Naive thymus-derived CD4-positive, alpha-beta T cell (primary cell): ENCODE measurements at places on chromosomes 2 and 18. TPM values are rescaled to one million over a fixed set of nuclear protein-coding genes. Genes with fewer than 3 reads are reported as not detected.

The PLCD4 gene
- total RNA-seq = 0.43 and 0.60 TPM in 2 replicates

The CAVIN2 gene
- not detected in 2 replicates for total RNA-seq

The ANKRD30B gene
- not detected for total RNA-seq

The GPR45 gene
- not detected for total RNA-seq

The B3GNT7 gene
- 0.64 TPM in 1 of 2 replicates, not detected in the other for total RNA-seq

- H3K4me1 ChIP-seq = no peaks in the 10 kb centered on the region
- no peaks in the 10 kb centered on the region for H3K27me3 ChIP-seq
- no peak overlapping the region for H3K4me3 ChIP-seq
- H3K36me3 ChIP-seq = no peaks in the 10 kb centered on the region
These were observed 41.3 kb upstream of the ACAA2 start for GRCh38 chr18:49854681-49855080.

DNA sequence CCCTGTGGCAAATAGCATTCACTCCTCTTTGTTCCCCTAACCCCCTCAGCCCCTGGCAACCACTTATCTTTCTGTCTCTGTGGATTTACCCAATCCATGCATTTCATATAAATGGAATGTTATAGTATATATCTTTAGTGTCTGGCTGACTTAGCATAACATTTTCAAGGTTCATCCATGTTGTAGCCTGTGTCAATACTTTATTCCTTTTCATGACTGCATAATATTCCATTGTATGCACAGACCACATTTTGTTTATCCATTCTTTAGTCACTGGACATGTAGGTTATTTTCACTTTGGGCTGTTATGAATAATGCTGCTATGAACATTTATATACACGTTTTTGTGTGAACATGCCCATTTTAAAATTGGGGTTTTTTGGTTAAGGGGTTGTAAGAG lies 42.8 kb downstream of the TET3 start:
- no peaks in the 10 kb centered on the region for H3K36me3 ChIP-seq
- no peak for DNase-seq
- H3K4me3 ChIP-seq = no peak overlapping the region

- H3K27me3 ChIP-seq = no peaks in the 10 kb centered on the region
- no peak for DNase-seq
- H3K36me3 ChIP-seq = no peaks in the 10 kb centered on the region
- no peaks in the 10 kb centered on the region for H3K4me1 ChIP-seq
- no peak overlapping the region for H3K4me3 ChIP-seq
- no peak overlapping the region for H3K27ac ChIP-seq
These were observed 221.7 kb upstream of the SH3BP4 start for GRCh38 chr2:234730066-234730640.

DNA sequence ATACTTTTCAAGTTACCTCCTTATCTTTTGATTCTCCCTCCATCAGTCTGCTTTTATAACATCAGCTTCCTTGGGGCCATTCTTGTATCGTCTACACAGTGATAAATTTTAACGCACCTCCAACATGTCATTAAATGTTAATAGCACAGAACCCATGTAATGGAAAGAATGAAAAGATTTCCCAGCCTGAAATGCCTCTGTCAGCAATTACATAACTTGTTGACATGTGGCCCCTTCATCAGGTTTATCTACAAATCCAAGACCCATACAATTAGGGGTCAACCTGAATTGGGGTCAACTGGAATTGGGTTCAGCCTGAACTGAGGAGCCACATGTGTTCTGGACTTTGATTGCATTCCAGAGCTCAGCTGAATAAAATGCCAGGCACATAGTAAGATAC lies 148.2 kb upstream of the KLF7 start:
- H3K4me3 ChIP-seq = no peak overlapping the region
- H3K36me3 ChIP-seq = no peaks in the 10 kb centered on the region
- no peaks in the 10 kb centered on the region for H3K27me3 ChIP-seq
- no peaks in the 10 kb centered on the region for H3K4me1 ChIP-seq
- no peak overlapping the region for H3K27ac ChIP-seq

DNA sequence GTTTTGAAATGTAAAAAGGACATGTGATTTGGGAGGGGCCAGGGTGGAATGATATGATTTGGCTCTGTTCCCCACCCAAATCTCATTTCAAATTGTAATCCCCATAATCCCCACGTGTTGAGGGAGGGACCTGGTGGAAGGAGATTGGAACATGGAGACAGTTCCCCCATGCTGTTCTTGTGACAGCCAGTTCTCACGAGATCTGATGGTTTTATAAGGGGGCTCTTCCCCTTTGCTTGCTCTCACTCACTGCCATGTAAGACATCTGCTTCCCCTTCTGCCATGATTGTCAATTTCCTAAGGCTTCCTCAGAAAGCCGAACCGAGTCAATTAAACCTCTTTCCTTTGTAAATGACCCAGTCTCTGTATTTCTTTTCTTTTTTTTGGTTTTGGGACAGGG lies 39.2 kb downstream of the FECH start:
- H3K36me3 ChIP-seq = no peaks in the 10 kb centered on the region
- H3K27me3 ChIP-seq = no peaks in the 10 kb centered on the region
- no peak for DNase-seq
- no peak overlapping the region for H3K4me3 ChIP-seq

DNA sequence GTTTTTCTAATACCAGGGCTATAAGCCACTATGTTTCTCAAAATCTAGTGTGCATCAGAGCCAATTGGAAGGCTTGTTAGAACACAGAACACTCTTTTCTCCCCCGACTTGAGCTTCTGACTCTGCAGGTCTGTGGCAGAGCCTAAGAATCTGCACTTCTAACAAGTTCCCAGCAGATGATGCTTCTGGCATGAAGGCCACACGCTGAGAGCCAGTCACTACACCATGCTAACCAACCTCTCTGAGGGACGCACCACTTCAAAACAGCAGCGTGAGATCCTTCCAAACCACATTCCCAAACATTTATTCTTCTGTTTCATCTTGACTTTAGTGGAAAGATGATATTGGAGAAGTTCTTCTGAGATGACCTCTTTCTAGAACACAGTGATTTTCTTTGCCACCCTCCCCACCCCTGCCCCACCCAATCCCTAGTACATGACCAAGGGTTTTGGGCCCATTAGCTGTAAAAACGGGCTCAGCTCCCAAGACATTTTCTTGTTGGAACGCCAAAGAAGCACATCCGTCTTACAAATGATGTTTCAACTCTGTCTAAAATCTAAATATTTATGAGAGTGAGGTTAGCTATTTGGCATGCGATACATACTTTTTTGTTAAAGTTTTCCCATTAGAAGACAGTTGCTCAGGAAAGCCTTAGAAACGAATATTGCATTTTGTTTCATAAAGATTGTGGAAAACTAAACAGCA lies 391.9 kb downstream of the TMEM182 start:
- no peak overlapping the region for H3K27ac ChIP-seq
- H3K27me3 ChIP-seq = no peaks in the 10 kb centered on the region
- H3K36me3 ChIP-seq = no peaks in the 10 kb centered on the region
- DNase-seq = no peak
- no peak overlapping the region for H3K4me3 ChIP-seq

DNA sequence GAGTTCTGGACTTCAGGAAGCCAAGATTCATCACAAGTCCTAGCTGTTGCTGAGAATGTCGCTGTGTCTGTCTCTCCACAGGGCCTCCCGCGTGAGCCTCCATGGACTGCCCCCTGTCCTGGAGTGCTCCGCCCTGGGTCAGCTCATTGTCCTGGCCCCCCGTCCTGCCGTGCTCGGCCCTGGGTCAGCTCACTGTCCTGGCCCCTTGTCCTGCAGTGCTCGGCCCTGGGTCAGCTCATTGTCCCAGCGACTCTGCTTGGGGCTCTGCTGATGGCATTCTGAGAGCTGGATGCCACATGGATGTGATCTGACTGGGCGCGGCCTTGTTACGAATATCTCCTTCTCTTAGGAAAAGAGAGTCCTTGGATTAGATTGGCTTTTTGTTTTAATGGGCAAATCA lies 78.5 kb downstream of the EIPR1 start:
- H3K4me3 ChIP-seq = no peak overlapping the region
- no peaks in the 10 kb centered on the region for H3K36me3 ChIP-seq
- DNase-seq = no peak
- peaks cover 4% of the 10 kb centered on the region for H3K4me1 ChIP-seq
- H3K27me3 ChIP-seq = no peaks in the 10 kb centered on the region
- no peak overlapping the region for H3K27ac ChIP-seq

GRCh38 chr18:36693931-36694620 lies 134.7 kb downstream of the TPGS2 start:
- no peaks in the 10 kb centered on the region for H3K27me3 ChIP-seq
- no peaks in the 10 kb centered on the region for H3K36me3 ChIP-seq
- DNase-seq = no peak
- no peak overlapping the region for H3K4me3 ChIP-seq

DNA sequence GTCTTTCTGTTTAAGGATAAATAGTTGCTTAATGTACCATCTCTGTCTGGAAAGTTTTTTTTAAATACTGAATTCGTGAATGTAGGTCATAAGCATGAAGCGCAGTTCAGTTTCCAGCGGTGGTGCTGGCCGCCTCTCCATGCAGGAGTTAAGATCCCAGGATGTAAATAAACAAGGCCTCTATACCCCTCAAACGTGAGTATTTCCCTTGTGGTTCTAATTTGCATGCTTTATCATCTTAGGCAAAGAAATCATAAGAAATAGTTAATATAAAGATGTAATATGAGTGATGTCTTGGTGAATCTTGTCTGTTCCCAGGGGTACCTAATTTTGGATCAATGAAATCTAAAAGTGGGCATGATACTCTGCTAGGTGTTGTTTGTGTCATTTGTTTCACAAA lies 1.5 kb downstream of the NDC80 start:
- H3K27me3 ChIP-seq = no peaks in the 10 kb centered on the region
- H3K4me1 ChIP-seq = peaks cover 10% of the 10 kb centered on the region
- no peak for DNase-seq
- H3K4me3 ChIP-seq = no peak overlapping the region
- H3K36me3 ChIP-seq = peaks cover 8% of the 10 kb centered on the region
- H3K27ac ChIP-seq = no peak overlapping the region

GRCh38 chr2:174824068-174824467 lies 59.8 kb upstream of the CHRNA1 start:
- no peaks in the 10 kb centered on the region for H3K27me3 ChIP-seq
- no peak overlapping the region for H3K27ac ChIP-seq
- H3K36me3 ChIP-seq = no peaks in the 10 kb centered on the region
- no peak for DNase-seq
- no peak overlapping the region for H3K4me3 ChIP-seq

DNA sequence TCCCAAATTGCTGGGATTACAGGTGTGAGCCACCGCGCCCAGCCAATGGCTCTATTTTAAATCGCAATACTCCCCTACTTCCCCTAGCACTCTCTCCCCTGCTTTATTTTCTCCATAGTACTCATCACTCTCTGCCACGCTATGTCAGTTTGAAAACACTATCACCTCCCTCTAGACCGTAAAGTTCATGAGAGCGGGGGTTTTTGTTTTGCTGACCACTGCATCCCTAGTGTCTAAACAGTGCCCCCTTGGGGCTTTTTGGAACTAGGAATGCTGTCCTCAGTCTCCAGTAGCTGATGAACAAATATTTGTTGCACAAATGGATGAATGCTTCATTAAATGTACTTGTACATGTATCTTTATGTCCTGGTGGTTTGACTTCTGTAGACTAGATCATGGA lies 44.1 kb downstream of the ATOH8 start:
- H3K36me3 ChIP-seq = no peaks in the 10 kb centered on the region
- H3K27me3 ChIP-seq = no peaks in the 10 kb centered on the region
- H3K4me1 ChIP-seq = no peaks in the 10 kb centered on the region
- H3K27ac ChIP-seq = no peak overlapping the region
- H3K4me3 ChIP-seq = no peak overlapping the region

GRCh38 chr2:237665713-237666143 lies 38.3 kb downstream of the LRRFIP1 start:
- no peak overlapping the region for H3K27ac ChIP-seq
- no peaks in the 10 kb centered on the region for H3K27me3 ChIP-seq
- no peaks in the 10 kb centered on the region for H3K36me3 ChIP-seq

- H3K27ac ChIP-seq = no peak overlapping the region
- no peak overlapping the region for H3K4me3 ChIP-seq
- no peaks in the 10 kb centered on the region for H3K36me3 ChIP-seq
These were observed 415.1 kb upstream of the SALL3 start for GRCh38 chr18:78564518-78564917.

- H3K36me3 ChIP-seq = no peaks in the 10 kb centered on the region
- peak; percentile 15 for DNase-seq
- H3K27ac ChIP-seq = no peak overlapping the region
- H3K27me3 ChIP-seq = no peaks in the 10 kb centered on the region
- no peak overlapping the region for H3K4me3 ChIP-seq
These were observed 54.3 kb downstream of the CDK15 start for GRCh38 chr2:201860636-201861066.

DNA sequence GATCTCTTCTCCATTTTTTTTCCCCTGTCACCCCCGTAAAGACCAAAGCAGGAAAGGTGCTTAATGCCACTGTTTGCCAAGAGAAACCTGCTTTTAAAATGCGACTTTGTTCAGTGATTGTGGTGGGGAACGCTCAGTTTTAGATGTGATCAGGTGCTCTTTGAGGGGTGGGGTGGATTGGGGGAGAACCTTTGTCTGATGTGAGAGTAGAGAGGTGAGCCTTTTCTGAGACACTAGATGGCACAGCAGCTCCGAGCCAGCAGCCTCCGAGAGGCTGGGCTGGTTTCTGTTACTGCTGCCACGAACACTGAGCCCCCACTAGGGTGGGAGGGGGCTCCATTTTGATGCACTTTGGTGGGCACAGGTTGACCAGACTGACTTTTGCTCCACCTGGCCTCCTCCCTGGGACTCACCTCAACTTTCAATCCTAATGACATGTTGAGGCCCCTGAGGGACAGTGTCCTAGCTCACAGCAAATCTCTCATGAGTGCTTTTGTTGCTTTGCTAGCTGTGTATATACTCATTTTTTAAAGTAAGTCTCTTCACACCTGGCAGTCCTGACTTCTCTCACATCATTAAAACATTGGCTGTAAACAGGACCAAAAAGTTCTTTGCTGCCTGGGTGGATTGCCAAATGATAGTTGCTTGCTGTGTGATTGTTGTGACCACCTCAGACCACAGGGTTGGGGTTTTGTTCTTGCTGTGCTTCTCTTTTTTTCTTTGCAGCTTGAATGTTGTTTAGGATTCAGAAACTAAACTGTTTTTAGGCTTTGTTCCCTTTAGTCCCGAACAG lies 98.2 kb upstream of the MAP3K20 start:
- H3K4me3 ChIP-seq = no peak overlapping the region
- no peaks in the 10 kb centered on the region for H3K4me1 ChIP-seq
- H3K36me3 ChIP-seq = no peaks in the 10 kb centered on the region
- no peak overlapping the region for H3K27ac ChIP-seq
